ENCODE measurements at places on chromosomes 5 and 9.

GRCh38 chr9:5492965-5493678 lies 17.2 kb upstream of the PDCD1LG2 start:
- peak; percentile 42 for DNase-seq

DNA sequence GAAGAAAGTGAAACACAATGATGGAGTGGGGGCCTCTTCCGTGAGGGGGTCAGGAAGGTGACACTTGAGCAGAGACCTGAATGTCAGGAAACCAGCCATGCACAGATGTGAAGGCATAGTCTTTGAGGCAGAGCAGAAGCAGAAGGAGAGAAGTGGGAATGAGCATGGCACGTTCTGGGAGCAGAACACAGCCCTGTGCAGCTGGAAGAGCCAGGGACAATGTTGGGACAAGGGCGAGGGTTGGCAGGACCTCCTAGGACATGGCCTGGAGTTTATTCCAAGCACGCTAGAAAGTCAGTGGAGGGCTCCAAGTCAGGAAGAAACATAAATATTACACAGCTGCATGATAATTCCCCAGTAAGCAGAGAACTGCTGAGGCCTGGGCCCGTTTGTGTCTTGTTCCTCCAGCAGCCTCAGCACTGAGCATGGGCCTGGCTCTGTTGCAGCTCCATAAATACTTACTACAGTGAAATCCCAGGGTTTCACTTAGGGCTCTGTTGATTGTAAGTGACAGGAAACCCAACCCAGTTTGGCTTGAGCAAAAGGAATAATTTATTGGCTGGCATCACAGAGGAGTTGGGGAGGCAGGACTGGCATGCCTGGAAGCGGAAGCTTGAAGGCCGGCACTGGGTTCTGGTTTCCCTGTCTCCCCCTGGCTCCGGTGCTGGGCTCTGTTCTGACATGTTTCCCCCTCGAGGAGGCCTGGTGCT lies 66.2 kb downstream of the MVB12B start:
- no peak for DNase-seq

GRCh38 chr5:72040513-72040912 lies 66.8 kb upstream of the MAP1B start:
- no peak for DNase-seq

GRCh38 chr5:123997462-123998215 lies 485.7 kb downstream of the CSNK1G3 start:
- no peak for DNase-seq

DNA sequence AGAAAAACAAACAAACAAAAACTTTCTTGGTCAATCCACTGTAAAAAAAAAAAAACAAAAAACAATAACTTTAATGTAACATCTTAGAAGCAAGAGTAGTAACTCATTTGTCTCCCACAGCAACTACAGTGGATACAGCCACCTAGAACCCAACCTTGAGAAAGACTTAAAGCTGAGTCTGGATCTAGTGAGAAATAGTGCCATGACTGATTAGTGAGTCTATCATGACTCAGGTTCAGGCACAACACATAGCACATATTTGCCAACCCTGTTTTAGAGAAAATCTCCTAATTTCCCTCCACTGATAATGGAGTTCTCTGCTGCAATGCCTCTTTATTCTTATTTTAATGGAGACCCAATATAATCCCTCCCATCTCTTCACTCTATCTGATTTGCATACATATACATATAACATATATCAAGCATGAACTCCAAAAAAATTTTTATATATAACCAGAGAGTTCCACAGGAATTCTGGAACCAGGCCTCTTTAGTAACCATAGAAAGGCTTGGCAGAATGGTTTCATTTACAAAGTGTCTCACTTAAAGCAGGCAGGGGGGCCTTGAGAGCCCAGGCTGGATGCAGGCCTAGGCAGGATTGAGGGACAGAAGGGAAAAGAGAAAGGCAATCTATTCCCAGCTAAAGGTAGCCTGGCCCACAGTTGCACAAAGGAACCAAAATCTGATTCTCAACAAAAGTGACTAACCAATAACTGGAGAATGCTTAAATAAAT lies 11.9 kb upstream of the NR4A3 start:
- DNase-seq, result no peak

DNA sequence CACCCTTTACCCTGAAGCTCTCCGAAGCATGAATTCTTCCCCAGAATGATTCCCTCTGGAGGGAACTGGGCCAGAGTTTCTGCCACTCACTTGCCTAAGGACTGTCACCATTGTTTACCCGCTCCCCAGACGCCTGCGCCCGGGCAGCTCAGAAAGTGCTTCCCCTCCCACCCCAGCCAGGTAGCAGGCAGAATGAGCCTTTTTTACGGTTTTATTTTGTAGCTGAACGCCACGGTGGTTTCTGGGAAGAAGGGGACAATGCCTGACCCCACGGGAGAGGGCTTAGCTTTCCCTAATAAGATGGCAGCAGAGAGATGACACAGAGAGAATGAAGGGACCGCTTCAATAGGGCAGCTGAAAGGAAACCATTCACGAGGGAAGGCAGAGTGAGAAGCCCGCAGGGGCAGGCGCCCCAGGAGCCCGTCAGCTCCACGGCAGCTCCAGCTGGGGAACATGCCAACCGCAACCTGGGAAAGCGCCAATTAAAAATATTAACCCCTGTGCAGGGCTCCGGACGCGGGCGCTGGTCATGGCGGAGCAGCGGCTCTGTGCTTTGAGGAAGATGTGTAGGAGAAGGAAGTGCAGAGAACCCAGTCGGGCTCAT lies 20.4 kb upstream of the NTNG2 start:
- DNase-seq, result no peak

GRCh38 chr5:71806711-71807110 lies 87.6 kb downstream of the CARTPT start:
- DNase-seq, result no peak

DNA sequence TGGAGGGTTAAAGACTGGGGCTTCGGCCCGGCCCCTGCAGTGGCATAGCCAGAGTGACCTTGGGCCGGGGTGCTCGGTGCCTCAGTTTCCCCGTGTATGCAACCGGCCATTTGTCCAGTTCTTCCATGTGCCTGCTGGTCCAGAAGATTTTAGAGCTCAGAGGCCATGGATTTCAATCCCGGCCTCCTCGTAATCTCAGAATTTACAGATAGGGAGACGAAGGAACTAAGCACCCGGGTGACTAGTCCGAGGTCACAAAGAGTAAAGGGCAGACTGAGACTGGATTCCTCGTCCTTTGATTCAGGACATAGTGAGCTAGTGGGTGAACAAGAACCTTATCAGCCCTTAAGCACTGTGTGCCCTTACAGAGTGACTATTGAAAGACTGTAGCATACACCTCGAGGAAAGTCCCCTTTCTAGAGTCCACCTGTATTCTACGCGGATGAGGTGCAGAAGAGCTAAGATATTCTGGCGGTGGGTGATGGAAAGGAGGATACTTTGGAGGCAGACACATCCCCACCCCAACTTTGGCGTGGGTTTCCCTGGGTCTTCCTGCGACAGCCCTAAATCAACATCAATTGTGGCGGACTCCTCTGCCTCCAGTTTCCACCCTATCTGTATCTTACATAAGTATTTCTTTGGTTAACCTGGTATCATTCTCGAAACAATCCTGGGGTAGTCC lies 597 bp downstream of the SLC31A1 start:
- DNase-seq, result no peak

DNA sequence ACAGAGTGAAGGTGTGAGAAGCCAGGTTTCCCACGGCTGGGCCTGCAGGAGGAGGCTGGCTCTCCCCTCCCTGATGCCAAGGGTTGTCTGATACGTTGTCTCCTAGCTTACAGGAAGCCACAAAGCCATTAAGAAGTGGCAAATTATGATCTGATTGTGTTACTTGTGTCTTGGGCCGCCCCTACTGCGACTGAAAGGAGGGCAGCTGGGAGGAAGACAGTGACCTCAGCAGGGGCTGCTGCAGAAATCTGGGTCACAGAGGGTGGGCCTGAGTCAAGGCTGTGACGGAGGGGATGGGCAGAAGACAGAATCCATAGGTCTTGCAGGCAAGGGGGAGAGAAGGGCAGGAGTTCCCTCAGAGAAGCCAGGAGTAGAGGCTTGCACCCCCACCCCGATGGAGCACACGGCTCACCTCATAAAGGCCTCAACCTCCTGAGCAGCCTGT lies 145.0 kb downstream of the FSTL4 start:
- no peak for DNase-seq

DNA sequence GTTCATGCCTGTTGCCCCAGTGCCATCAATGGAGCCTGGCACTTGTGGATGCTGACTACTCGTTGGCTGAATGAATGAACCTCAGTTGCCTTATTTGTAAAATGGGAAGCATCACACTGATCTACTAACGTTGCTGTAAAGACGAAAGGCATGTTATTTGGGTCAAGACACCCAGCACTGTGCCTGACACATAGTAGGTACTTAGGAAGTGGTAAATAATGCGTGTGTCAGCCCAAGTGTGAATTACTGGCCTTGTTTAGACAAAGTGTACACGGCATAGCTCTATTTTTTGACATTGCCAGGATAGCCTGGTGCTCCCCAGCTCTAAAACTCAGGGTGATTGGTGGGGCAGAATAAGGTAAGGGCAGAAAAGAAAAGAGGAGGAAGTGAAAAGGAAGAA lies 27.4 kb downstream of the ERGIC1 start:
- no peak for DNase-seq

DNA sequence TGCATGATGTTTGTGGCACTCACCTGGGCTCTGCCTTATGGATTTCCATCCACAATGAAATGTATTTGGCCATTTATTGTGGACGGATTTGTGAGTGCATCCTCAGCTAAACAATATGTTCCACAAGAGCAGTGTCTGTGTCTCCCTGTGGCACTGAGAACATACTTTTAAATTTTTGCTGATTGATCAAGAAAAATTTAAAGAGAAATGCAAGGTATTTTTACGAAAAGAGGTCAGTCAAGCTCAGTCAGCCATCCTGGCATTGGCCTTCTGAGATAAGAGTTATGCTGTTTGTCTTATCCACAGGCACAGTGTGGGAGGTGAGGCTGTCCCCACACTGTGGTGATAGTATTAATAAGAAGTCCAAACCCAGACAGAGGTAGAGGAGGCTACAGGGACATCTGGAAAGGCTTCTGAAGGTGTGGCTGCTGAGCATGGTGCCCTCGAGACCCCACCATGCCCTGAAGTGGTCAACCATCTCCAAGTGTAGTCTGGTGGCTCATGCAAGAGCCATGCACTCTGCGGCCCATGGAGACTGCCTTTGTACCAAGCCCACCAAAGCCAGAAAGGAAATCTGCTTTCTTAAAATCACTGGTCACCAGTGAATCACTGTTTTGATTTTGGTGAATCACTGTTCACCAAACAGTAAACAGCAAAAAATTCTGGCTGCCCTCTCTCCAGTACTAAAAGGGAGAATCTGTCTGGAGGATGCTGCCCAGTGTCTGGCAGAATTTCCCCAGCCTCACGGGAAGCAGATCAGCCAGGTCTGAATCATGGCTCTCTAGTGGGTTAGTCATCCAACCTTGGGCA lies 28.8 kb downstream of the SPOCK1 start:
- no peak for DNase-seq

- DNase-seq, result peak; percentile 48
Observed at GRCh38 chr5:33850100-33850594, 41.6 kb downstream of the ADAMTS12 start.

- DNase-seq, result peak; percentile 71
Observed at GRCh38 chr5:77630114-77630680, 8.3 kb downstream of the OTP start.

DNA sequence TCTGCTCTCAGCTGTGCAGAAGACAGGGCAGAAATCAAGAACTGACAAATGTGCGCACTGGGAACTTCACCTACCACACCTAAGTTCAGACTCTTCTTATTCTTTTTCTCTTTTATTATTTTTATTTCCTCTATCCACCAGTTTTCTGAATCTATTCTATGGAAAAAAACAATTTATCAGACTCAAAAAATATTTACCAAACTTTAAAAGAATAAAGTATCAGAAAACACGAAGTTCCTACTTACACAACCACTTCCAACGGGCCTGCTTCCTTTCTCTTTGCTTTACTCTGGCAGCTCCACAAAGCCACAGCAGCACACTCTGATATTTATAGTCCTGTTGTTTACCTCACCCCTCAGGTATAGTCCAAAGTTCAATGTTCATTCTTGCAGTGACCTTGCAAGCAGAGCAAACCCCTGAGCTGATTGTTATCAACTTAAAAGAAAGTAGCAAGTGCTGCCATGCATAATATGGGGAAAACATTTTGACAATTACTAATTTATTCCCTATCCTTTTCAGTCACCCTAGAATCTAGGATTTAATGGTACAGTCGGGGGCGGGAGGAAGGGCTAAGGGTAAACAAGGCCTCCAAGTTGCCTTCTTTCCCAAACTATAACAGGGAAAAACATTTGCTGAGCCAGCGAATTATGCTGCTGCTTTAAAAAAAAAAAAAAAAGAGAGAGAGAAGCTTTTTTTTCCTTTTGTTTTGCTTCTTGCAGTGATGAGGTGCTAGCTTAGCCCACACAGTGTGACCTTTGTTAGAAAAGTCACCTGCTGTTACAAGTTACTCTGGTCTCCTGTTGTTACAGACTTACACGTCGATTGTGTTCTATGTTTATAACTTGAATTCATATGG lies at the start of gene SELENOP:
Gene SELENOP, minus strand, starts transcription at position 302 of the 856 bp plus-strand sequence. CDS start 3,539 bp downstream, outside the sequence.
- DNase-seq, result no peak

DNA sequence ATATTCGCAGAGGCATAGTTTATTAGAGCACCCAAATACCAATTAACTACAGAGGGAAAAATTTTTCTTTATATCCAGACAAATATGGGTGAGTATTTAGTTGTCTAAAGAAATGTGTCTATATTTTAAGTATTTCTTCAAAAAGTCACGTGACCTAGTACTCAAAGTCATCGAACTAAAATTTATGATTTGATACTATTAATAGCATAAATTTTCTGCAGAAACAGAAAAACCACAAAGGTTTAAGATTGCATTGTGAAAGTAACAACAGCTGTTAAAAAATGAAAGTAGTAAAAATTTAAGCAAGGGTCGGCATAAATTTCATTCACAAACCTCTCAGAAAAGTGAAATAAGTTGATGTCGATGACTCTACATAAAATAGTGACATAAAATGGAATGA lies 323.9 kb upstream of the RORB start:
- no peak for DNase-seq

DNA sequence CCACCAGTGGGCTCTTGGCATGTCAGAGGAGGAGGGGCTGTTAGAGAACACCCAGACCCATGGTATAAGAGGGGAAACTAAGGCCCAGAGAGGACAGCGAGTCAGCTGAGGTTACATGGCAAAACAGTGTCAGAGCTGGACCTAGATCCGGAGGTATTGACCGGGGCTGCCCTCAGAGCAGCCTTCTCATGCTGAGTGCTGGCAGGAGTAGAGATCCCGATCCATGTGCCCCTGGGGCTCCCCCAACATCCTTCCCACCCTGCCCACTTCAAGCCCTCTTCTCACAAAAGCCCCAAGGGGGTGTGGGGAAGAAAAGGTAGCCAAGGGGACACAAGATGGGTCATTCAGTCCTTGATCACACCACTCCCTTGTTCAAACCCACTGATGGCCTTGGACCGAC lies 19.9 kb downstream of the CSF1R start:
- no peak for DNase-seq

GRCh38 chr5:64615895-64616294 lies 74.4 kb upstream of the SHISAL2B start:
- DNase-seq, result no peak

DNA sequence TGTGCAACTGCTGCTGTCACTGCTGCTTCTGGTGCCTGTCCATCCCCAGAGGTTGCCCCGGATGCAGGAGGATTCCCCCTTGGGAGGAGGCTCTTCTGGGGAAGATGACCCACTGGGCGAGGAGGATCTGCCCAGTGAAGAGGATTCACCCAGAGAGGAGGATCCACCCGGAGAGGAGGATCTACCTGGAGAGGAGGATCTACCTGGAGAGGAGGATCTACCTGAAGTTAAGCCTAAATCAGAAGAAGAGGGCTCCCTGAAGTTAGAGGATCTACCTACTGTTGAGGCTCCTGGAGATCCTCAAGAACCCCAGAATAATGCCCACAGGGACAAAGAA lies 265 bp downstream of the CA9 start:
- DNase-seq, result no peak

Data from activated T-cell treated with anti-CD3 and anti-CD28 coated beads, Interleukin-2, amount 50 U/mL, for 48 hours (primary cell).